ENCODE measurements at places on chromosomes 12 and 14.
A peak's percentile ranks its signal among the peaks of the same experiment; 100 is the strongest.

GRCh38 chr14:34616360-34616759 is 13.6 kb downstream of the SNX6 start:
- no peak for DNase-seq

DNA sequence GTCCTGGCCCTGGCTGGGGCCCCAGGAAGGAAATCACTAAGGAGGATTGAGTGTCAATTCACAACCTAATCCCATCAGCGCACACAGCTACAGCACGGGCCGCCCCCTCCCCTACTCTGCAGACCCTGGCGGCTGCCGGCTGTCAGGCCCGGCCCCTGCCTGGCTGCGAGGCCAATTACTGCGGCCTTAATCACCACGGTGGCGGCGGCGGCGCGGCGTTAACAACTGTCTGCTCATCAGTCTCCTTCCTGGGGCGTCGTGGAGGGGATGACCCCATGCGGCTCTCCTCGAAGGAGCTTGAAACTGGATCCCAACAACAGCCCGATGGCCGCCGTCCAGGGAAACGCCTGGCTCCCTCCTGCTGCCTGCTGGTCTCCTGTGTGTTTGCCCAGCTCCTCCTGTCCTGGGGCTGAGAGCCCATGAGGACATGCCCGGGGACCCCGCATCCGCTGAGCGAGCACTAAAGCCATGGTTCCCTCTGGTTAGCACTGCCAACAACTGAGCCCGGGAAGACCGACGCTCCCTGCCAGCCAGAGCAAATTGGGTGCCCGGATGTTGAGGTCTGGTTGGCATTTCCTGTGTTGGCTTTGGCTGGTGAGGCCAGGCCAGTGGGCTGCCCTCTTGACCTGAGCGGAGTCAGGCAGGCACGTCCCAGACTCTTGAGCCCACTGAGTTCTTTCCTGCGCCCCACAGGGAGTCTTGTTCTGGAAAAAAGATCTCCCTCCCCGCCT is 21.8 kb upstream of the EIF2B2 start:
- DNase-seq: no peak

DNA sequence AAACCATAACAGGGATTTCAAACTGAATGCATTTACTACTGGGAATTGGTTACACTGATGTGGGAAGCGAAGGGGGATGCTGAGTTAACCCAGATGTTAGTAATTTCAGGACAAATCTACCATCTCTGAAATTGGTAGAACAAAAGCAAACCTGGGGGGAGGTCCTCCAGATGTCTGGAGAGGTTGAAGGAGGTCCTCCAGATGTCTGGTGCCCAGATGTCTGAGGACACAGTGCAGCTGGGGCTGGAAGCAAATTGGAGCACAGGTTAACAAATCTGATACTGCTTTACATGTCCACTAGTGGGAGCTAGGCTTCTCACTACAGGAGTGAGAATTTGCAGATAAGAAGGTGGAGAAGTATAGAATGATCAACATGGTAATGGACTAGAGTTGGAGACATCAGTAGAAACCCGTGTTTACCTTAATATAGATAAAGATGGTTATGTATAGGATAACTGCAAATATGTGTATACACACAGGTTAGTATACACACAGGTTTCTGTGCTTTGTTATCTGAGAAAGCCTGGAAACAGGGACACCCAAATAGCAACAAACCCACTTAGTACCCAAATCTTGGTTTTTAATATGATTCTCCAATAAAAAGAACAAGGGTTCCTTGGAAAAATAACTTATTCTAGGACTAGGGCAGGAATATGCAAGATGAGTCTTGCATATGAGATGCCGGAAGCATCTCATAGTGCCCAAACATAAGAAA is 162.5 kb downstream of the C12orf50 start:
- DNase-seq: no peak

DNA sequence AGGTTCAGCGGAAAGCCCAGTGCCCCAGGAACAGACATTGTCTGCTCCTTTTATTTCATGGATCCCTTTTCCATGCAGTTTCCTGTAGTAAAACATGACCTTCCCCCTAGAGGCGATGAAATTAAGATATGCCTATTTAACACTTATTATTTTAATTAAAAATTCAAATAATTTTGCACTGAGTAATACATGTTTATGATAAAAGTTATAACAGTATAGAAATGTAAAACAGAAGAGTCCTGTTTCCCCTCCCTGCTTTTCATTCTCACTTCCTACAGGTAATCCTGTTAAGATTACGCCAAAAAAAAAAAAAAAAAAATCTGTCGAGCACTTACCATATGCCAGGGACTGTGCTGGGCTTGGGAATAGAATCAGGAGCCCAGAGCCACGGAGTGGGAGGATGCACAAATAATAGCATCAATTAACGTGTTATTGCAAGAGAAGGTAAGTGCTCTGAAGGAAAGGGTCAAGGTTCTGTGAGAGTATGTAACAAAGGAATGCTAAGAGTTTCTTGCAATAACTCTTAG is 830 bp upstream of the LPCAT3 start:
- no peak for DNase-seq

DNA sequence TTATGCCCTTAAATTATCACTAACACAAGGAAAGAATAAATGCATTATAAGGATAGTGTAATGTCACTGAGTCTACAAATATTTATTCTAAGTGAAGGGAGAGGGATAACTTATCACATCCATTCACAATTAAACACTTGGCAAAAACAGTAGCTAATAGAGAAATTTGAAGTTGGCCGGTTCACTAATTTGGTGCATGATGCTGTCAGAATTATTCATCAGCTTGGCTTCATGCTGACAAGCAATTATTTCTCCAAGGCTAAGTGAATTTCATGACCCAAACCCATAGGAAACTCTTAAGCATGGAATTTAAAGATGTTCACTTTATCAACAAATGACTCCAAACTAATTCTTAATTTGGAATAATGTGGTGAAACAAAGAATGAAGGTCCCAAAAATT is 25.0 kb upstream of the NR1H4 start:
- no peak for DNase-seq

DNA sequence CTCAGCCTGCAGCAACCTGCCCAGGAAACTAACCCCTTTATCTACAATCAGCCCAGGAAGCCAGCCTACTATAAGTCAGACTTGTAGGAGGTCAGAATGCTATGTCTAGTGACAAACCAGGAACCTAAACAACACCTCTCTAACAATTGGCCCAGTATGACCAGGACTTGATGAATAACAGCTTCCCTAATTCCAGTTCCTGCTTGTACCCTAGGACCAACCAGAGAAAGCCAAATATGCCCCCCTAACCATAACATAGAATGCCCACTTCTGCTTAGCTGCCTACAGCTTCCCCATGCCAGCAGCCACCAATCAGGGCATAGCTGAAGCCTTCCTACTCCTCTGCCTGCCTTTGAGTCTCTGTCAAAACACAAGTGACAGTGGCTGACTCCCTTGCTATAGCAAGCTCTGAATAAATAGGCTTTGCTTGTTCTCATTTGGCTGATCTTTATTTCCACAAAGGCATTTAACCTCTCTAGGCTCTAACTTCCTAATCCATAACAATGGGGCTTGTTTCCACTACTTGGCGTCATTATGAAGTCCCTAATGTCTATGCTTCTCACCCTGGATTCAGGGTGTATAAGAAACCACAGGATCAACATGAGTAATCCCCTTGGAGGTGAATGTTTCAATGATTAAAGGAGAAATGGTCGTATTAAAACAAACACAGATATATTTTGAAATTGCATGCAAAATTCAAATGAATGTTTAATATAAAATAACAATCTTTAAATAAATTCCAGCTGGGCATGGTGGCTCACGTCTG is 220.2 kb downstream of the ANO6 start:
- DNase-seq: no peak

GRCh38 chr12:94815958-94816357 is 165.6 kb upstream of the TMCC3 start:
- DNase-seq: no peak

GRCh38 chr12:51972849-51973273 is 21.4 kb downstream of the ACVR1B start:
- no peak for DNase-seq

- DNase-seq: no peak
These were observed 88.2 kb downstream of the SYNE2 start for GRCh38 chr14:63941023-63941422.

DNA sequence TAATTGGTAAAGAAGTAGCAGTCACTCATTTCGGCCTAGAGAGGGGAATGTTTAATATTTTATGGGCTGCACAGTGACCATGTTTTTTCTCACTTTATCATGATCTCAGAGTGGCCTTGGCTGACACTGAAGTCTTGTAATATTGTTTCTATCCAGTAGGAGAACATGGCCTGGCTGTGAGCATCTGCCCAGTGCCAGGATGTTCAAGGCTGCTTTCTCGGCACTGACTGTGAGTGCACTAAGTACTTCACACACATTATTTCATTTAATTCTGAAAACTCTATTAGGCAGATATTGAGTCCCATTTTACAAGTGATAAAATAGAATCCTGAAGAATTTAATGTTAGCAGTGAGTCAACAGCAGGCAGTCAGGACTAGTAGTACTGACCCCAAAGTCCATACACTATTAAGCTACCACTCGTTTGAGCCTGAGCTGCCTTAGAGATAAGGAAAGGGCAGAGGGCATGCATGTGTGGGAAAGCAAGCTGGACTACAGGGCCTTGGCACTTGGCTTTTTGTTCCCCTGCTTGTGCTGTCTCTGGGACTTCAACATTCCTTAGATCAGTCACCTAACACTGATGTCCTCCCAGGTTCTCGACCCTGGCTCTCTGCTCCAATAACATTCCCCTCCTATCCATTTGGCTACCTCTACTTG is 42.2 kb upstream of the APPL2 start:
- no peak for DNase-seq

GRCh38 chr12:121748571-121749265 is 36.2 kb downstream of the TMEM120B start:
- no peak for DNase-seq

DNA sequence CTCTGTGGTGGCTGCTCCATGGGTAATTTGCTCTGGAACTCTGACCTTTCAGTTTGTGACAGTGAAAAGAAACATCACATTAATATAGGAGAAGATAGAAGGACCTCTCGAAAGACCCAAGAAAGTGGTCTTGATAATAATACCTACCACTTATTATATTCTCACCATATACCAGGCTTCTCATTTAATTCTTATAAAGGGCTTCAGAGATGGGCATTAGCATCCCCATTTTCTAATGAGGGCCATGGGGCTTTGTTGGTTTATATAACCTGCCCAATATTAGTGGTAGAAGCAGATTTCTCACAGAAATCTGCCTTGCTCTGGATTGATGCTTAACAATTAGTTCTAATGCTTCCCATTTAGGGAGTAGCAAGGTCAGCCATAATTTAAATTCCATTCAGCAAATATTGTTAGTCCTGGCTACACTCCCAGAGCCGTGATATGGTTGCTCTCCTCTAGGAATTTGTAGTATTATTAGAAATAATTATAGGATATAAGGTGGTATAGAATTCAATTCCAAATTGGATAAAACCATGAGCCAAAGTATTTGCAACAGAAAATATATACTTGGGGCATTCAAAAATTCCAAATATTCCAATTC is 7.4 kb upstream of the AMIGO2 start:
- no peak for DNase-seq

DNA sequence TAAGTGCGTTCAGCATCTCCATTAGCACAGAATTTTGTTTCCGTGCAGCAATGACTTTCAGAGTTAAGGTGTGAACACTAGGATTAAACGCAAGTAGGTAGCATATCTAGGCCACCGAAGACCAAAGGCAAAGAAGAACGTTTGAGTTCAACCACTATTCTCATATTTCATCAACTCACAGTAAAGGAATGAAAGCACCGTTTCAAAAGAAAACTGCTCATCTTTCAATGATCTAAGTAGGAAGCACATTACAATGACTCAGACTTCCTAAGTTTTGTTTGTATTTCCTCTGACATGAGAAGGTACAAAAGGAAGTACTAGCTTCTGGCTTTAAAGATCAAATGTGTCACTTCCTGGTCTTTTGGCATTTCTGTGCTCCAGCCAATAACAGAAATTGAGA is 57.6 kb downstream of the ACADS start:
- no peak for DNase-seq

GRCh38 chr14:102917469-102918211 is 4.8 kb upstream of the AMN start:
- peak; percentile 22 for DNase-seq

GRCh38 chr12:106301611-106302321 is 767 bp upstream of the TCP11L2 start:
- peak; percentile 33 for DNase-seq

DNA sequence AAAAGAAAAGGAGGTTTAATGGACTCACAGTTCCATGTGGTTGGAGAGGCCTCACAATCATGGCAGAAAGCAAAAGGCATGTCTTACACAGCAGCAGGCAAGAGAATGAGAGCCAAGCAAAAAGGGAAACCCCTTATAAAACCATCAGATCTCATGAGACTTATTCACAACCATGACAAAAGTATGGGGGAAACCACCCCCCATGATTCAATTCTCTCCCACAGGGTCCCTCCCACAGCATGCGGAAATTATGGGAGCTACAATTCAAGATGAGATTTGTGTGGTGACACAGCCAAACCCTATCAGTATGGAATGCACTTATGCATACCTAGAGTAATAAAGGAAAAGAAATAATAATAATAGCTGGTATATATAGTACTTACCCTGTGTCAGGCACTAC is 4.5 kb upstream of the GLIPR1 start:
- DNase-seq: no peak
